Stimulated activated naive CD4-positive, alpha-beta T cell treated with Interleukin-2 at 50 U/mL for 16 hours (primary cell): ENCODE measurements at places on chromosomes 7 and 10.

DNA sequence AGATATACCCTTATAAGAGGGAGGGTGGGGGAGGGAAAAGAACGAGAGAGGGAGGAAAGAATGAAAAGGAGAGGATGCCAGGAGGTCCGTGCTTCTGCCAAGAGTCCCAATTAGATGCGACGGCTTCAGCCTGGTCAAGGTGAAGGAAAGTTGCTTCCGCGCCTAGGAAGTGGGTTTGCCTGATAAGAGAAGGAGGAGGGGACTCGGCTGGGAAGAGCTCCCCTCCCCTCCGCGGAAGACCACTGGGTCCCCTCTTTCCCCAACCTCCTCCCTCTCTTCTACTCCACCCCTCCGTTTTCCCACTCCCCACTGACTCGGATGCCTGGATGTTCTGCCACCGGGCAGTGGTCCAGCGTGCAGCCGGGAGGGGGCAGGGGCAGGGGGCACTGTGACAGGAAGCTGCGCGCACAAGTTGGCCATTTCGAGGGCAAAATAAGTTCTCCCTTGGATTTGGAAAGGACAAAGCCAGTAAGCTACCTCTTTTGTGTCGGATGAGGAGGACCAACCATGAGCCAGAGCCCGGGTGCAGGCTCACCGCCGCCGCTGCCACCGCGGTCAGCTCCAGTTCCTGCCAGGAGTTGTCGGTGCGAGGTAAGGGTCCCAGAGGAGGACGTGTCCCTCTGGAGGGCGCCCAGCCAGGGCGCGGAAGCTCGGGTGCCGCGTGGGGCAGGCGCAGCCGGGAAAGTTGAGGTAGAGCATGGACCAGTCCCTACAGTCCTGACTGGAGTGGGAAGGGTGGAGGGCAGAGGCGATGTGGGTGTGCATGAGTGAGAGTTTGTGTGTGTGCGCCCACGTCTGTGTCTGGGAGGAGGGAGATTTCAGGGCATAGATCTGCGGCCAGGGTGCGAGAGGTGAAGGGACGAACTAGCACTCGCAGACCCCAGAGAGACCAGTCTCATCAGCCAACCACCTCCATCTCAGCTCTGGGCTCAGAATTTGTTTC lies 844 bp downstream of the GRM3 start:
- no peak for DNase-seq

- no peak for DNase-seq
Measured at GRCh38 chr10:44071479-44071878, 313.4 kb downstream of the CXCL12 start.

DNA sequence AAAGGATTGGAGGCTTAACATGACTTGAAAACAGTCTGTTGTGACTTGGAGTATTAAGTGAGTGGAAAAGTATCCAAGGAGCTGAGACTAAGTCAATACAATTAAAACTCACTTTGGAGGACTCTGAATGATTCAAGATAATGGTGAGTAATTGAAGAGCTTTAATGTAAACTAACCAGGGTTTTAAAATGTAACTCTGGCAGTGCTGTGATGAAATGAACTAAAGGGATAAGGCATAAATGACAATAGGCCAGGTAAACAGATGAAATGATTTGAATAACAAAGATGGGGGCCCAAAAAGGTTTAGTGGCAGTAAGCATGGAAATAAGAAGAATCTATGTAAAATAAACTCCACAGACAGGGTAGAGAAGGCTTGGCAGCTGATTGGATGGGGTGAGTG lies 316.5 kb upstream of the CACNA2D1 start:
- no peak for DNase-seq

- DNase-seq, result no peak
Measured at GRCh38 chr7:130654850-130655249, 13.7 kb downstream of the COPG2 start.

- no peak for DNase-seq
Measured at GRCh38 chr7:77330169-77330882, 85.8 kb downstream of the GSAP start.

- DNase-seq, result no peak
Measured at GRCh38 chr7:46033592-46033991, 112.5 kb upstream of the IGFBP3 start.

DNA sequence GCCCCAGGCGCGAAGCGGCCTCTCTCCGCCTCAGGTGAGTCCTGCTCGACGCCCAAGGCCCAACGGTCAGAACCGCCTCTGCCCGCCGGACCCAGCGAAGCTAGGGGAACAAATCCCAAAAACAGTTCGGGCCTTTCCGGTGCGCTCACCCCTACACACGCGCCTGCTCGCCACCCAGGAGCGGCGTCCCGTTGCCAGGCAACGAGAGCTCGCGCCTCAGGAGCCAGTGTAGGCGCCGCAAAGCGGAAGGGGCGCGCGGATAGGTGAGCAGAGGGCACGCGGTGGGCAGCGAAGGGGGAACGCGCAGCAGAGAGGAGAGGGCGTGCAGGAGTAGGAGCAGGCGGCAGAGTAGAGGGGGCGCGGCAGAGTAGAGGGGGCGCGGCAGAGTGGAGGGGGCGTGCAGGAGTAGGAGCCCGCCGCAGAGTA lies at the start of the genes DYDC1 and DYDC2:
TSS of gene DYDC1 (minus strand) at position 193 of the 426 bp plus-strand sequence. CDS start 4,154 bp downstream, outside the sequence.
TSS of gene DYDC2 (plus strand) at position 219 of the 426 bp plus-strand sequence. CDS start 5,663 bp downstream, outside the sequence.
- no peak for DNase-seq

- DNase-seq, result no peak
Measured at GRCh38 chr10:55852900-55853299, 508.2 kb downstream of the ZWINT start.

- DNase-seq, result no peak
Measured at GRCh38 chr10:62382831-62383230, 8.7 kb downstream of the ZNF365 start.

GRCh38 chr7:87144173-87144657 lies 8.0 kb upstream of the DMTF1 start:
- DNase-seq, result no peak

- no peak for DNase-seq
Measured at GRCh38 chr7:2354939-2355704, 495 bp downstream of the EIF3B start.

DNA sequence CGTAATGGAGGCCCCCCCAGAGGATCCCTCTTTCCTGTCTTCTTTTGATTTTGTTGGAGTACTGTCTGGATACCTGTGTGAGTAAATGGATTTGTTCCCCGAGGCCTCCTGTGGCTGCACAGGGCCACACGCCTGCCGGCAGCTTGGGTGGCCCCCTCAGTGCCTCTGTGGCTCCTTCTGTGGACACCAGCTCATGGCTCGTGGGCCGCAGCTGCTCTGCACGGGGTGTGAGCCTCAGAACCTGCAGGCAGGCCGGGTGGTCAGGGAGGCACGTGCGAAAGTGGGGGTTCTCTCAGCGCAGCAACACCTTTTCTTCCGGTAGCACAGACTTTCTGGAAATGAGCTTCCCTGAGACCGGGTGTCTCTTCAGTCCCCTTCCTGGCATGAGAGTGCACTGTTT lies 70.3 kb downstream of the WDR37 start:
- DNase-seq, result no peak

DNA sequence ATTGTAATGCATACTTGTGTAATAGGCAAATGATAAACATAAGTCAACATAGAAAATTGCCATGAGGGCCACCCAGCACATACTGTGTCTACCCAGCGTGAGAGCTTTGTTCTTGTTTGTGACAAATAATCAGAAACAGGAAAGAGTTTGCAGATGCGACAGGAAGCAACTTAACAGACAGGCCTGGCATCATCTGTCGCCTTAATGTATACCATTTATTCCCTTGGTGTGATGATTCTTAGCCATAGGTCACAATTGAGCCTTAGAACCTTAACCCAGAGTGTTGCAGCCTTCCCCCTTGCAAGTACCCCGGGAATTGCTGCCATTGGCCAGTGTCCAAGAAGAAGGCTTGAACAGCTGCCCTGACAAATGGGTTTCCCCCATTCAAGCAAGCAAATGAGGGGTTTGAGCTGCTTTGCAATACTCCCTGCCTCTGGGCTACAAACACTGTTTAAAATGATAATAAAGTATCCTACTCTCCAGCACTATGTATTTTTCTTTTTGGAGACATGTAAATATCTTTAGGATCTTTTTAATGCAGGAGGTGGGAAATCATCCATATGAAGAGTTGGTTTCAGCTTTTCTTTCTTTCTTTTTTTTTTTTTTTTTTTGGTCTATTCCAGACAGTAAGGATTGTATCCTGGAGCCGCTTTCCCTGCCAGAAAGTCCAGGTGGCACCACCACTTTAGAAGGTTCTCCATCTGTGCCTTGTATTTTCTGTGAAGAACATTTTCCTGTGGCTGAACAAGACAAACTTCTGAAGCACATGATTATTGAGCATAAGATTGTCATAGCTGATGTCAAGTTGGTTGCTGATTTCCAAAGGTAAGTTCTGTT lies 80.0 kb downstream of the ZNF277 start:
- DNase-seq, result no peak

GRCh38 chr10:108901781-108902618 lies 1021.3 kb downstream of the XPNPEP1 start:
- DNase-seq, result no peak

DNA sequence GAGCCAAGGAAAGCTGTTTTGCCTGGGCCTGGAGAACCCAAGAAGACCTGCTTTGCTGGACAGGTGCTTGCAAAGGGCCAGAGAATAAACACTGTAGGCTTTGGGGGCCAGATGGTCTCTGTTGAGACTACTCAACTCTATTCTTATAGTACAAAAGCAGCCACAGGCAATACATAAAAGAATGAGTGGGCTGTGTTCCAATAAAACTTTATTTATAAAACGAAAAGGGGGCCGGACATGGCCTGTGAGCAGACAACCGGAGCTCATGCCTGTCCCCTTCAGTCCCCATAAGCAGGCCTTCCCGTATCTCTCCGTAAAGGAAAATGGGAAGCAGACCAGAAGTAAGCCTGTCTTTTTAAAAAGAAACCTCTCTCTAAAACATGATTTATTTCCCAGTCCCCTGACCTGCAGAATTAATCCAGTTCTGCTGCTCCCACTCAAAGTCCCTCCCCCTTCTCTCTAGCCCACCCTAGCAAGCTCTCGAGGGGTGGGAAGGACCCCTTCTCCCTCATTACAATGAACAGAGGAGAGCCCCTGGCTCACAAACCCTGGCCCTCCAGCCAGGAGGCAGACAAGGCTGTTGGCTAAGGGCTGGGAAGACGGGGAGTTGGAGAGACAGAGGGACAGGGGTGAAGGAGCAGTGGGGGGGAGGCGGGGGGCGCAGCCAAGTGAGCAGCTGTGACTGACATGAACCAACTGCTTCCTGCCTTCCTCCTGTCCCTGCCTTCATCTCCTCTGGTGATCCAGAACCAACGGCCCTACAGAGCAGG lies 177.8 kb downstream of the NEURL1 start:
- no peak for DNase-seq

DNA sequence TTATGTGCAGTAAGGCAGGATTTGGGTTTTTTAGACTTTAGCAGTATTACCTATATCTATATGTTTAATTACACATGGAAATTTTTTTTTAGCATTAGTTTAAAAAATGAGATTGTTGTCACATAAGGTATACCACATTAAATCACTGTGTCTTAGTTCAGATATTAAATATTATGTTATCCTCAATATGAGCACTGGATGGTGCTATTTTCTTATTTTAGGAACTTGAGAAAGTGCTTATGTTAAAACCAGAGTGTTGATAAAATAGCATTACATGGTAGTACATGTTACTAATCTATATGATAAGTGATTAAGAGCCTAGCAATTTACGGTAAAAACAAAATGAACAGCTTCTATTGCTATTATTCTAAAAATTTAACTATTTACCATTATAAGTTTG lies 28.8 kb downstream of the MIOS start:
- no peak for DNase-seq

- no peak for DNase-seq
Measured at GRCh38 chr7:42928754-42929153, 3.2 kb downstream of the PSMA2 start.

- DNase-seq, result no peak
Measured at GRCh38 chr10:4217653-4218052, 432.6 kb upstream of the KLF6 start.

- no peak for DNase-seq
Measured at GRCh38 chr10:14225379-14225778, 105.3 kb downstream of the FRMD4A start.

DNA sequence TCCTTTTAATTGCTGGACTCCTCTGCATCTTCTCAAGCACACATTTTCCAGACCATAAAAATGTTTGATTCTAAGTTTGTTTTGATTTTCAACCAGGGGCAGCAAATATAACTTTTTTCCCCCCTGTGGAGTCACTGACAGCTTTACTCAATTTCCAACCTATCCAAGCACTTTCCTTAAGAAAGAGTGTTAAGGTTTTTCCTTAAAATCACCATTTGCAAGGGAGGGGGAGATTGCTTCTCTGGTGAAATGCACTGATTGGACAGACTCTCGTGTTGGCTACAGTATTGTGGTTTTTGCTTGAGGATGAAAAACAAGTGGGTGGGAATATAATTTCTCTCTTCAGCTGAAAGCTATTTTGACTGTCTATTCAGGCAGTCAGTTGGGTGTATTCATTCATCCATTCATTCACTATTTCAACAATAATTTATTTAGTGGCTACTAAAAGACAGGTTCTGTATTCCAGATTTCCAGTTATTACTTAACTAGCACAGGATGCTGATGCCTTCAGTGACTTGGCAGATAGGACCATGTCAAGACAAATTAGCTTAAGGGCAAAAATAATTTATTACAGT lies 146.3 kb downstream of the BAMBI start:
- DNase-seq, result no peak

DNA sequence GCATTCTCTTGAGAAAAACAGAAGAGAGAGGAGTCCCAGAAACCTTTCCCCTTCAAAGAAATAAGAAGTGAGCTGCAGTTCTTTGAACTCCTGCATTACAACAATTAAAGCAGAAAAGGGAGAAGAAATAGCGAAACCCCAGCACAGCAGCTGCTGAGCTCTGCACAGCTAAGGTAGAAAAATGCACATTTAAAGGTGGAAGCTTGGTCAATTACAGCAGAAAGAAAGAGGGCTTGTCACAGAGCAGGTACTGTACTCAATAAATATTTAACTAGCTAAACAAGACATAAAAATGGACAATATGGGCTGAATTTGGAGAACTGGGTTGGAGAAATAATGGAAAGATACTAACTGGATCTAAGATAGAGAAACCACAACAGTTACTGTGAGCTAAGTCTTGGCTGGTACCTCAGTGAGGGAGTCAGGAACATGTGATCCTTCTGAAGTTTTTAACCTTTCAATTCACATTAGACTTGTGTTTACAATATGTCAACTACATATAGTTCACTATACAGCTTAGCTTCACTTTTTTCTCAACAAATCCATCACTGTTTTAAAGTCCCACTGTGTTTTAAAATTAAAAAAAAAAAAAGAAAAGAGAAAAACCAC lies 332.5 kb downstream of the ELMO1 start:
- no peak for DNase-seq

DNA sequence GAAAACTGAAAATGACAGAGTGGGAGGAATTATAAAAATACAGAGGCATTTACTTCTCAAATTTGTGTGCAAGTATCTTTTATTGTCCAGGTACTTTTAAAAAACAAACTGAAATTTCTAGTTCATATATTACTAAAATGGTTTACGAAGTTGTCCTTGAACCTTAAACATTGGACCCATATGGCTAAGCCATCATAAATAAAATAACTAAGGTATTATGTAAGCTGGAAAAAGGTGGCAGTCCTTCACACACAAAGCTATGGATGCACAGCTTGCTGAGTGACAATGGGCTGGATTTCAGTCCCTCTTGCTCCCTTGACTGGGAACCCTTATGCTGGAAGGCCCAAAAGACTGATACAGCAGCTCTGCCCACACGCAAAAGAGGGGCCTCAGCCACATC lies 66.1 kb downstream of the COBL start:
- DNase-seq, result no peak

GRCh38 chr10:35792291-35792690 lies 150.2 kb upstream of the FZD8 start:
- DNase-seq, result no peak
